NCI-H748 treated with DMSO at 0.1 percent for 48 hours (cell line): ENCODE measurements at places on chromosomes 6 and 20.
A peak's percentile ranks its signal among the peaks of the same experiment; 100 is the strongest.

GRCh38 chr6:70763754-70764510 is 96.2 kb downstream of the SMAP1 start:
- no peak for DNase-seq

DNA sequence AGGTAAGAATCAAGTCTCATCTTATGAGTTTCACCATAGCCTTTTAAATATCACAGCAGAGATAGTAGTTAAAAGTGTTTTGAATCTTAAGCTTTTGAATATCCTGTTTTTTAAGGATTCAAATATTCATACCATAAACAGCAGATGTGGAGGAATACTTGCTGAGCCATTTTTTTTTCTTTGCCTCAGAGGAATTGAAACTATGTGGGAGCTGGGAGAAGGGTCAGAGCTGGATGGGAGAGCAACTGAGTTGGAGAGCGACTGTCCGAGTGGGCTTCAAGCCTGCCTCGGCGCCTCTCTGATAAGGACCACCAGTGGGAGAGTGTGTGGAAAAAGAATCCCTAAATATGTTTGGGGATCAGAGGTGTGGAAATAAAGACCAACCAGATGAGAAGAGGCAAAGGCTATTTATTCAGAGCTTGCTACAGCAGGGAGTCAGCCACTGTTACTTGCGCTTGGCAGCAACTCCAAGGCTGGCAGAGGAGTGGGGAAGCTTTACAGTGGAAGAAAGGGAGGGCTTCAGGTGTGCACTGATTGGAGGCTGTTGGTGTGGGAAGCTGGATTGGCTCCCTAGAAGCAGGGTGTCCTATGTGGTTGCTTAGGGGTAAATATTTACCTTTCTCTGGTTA is 34.3 kb upstream of the MCUR1 start:
- peak; percentile 41 for DNase-seq

GRCh38 chr20:21575981-21576740 is 62.3 kb upstream of the NKX2-2 start:
- no peak for DNase-seq

DNA sequence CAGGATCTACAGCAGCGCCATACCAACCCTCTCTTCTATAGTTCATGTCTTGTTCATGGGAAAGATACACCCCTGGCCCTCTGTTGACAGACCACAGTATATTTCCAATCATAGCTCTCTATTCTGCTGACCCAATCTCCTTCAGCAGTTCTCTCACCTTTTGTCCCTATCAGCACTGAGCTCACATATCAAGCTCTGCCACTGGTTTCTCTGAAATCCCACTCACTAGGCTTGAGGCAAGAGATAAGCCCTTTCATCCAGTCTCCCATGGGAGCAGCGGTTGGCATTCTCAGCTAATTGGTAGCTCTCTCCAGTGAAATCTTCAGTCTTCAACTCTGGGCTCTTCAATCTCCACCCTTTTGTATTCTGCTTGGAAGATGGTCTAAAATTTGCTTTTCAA is 313.4 kb downstream of the GJA1 start:
- no peak for DNase-seq

GRCh38 chr6:21491955-21492354 is 101.6 kb upstream of the SOX4 start:
- no peak for DNase-seq

DNA sequence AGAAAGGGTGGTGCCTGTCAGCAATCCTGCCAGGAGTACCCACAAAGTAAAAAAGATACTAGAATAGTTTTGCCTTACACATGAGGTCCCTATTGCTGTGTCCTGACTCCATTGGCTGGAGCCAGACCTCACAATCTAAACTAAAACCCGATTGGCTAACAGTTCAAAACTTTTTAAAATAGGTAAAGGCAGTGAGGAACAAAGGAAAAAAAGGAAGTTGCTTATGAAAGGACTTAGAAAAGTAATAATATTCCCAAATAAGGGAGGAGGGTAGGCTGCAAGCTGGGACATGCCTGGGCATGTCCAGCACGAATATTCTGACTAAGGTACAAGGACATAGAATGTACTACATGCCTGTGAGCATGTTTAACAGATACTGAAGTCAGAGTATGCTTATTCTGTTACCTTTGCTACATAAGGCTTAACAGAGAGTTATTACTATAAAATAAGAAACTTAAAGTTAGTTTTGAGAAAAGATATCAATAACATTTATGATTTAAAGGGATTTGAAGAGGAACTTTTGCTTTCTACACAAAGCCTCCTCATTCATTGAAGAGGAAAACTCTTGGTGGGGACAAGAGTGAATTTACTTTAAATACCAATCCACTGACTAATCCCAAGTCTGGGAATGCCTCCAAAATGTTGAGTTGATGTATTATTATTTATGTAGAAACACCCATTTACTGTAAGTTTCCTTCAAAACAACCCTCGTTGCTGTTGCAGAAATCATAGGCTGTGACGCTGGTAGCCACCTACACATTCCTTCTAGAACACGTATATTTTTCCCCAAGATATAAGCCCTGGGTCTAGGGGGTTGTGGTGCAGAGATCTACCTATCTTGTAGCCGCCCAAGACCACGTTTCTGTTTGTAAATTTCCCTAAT is 8.2 kb upstream of the MTHFD1L start:
- no peak for DNase-seq

DNA sequence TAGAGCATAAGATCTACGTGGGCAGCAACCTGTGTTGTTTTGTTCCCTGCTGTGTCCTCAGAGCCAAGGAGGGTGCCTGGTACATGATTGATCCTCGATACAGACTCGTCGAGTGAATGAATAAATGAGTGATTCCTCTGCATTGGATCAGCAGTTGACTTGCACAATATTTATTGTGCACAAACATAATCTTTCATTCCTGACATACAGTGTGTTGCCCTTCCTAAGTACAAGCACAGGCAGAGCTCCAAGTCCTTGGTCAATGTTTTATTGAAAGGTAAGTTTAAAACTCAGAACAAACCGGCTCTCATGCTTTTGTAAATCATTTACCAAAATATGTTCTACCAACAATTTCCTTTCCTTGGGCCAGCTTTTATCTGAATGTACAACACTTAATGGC is 57.4 kb downstream of the STMND1 start:
- no peak for DNase-seq
